ENCODE measurements at places on chromosomes 3 and 15. TPM values are rescaled to one million over a fixed set of nuclear protein-coding genes. Genes with fewer than 3 reads are reported as not detected.

Gene RTP1
- polyA plus RNA-seq: not detected

Gene SLC22A13
- 0.10 TPM for polyA plus RNA-seq

Gene CHRFAM7A
- polyA plus RNA-seq: 6.6 TPM

Gene DCUN1D1
- 36.6 TPM for polyA plus RNA-seq

Gene ECE2
- not detected for polyA plus RNA-seq

Gene TRPM1
- not detected for polyA plus RNA-seq

Gene XPC
- 45.8 TPM for polyA plus RNA-seq

DNA sequence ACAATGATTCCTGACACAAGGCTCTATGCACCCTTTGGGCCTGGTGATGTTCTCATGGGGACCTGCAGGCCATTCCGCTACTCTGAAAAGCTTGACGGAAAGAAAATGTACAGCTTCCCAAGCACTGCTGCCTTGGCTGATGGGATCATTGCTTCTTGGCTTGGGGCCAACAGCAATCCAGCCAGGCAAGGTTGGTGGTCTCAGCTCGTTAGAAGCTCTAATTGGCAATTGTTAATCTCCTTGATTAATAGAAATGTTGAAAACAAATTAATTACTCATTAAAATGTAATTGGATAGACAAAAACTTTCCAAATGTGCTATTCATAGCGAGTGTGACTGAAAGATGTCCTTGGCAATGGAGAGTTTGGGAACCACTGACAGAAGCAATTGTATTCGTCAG is 16.3 kb upstream of the MYZAP start:
- peak; percentile 59 for DNase-seq

GRCh38 chr15:26298659-26299170 is 435.6 kb upstream of the ATP10A start:
- DNase-seq: no peak

GRCh38 chr15:40928821-40929659 is at the start of gene DLL4:
Gene DLL4, plus strand, starts transcription at chr15:40929340. Its CDS starts 329 bp downstream, at chr15:40929669.
- DNase-seq: no peak

GRCh38 chr15:95447486-95447885 is 883.0 kb upstream of the NR2F2 start:
- DNase-seq: no peak

- no peak for DNase-seq
Observed at GRCh38 chr3:14016900-14017475, 107.7 kb downstream of the CHCHD4 start.

- no peak for DNase-seq
Observed at GRCh38 chr3:110391640-110392395, 679.8 kb upstream of the NECTIN3 start.

- DNase-seq: no peak
Observed at GRCh38 chr3:43048470-43048869, 57.4 kb downstream of the POMGNT2 start.

GRCh38 chr3:103006526-103007183 is 571.8 kb downstream of the ZPLD1 start:
- no peak for DNase-seq

GRCh38 chr15:93428150-93428549 is 339.1 kb upstream of the RGMA start:
- no peak for DNase-seq

DNA sequence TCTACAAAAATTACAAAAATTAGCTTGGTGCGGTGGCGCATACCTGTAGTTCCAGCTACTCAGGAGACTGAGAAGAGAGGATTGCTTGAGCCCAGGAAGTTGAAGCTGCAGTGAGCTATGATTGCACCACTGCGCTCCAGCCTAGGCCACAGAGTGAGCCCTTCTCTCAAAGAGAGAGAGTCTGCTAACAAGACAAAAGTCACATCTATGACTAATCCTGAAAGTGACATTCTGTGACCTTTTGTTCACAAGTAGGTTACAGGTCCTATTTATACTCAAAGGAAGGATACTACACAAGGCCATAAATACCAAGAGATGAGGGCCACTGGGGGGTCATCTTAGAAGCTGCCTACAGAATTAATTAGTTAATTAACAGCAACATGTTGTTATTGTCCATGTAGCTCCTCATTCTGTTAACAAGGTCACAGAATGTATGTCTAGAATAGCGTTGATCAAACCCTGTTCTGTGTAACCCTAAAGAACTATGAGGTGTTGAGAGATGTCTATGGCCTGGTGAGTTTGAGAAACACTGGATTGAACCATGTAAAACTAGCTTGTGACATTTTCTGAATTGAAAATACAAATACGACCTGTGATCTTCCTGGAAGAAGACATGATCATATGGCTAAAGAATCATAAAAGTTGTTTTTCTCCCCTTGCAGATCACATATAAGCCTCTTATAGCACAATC is 97.0 kb downstream of the SAMMSON start:
- DNase-seq: no peak
